ENCODE measurements at places on chromosomes 5 and 9.
A peak's percentile ranks its signal among the peaks of the same experiment; 100 is the strongest.

GRCh38 chr5:111144352-111144930 lies 52.3 kb downstream of the WDR36 start:
- DNase-seq: no peak

DNA sequence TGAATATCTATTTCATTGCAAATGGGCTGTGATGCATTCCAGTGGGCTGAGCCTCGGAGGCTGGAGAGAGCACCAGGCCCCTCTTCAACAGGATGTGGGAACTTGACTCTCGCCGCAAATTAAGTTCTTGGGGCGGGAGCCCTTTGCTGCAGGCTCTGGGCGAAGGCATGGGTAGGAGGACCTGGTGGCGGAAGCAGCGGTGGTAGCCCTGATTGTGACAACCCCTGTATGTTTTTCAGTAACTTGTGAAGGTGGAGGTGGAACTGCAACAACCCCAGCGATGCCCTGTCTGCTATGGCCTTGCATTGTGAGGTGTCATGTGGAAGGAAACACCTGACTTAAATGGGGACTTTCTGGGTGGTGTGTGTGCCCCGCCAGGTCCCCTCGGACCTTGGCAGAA lies 9.4 kb downstream of the FYB1 start:
- DNase-seq: no peak

GRCh38 chr9:92180002-92180400 lies 64.8 kb upstream of the SPTLC1 start:
- no peak for DNase-seq

DNA sequence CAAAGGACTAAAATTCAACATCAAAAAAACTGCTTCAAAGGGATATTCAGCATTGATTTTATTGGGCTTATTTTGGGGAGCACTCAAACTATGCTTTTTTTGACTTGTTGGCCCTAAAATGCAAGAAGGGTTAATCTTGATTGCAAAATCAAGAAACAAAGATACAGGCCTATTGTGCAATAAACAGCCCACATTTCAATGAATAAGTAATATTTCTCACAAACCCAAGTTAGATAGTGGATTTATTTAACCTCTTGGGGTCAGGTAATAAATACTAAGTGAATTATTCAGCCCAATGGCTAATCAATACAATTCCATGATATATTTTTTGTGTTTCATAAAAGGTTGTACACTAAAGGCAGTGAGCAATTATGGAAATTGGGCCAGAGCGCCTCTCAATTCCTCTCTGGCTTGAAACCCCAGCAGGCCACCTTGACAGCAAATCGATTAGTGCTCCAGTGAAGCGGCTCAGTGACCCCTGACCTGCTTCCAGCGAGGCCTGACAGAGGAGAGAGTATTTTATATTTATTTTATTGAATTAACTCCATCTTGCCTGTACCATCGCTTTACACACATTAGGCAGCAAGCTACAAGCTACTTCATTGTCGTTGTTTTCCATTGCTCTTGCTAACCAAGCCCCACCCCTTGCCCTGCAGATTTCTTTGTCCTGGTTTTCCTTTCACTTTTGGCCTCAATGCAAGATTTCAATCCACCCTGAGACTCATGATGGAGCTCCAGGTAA lies 65.5 kb downstream of the EBF1 start:
- DNase-seq: no peak

- no peak for DNase-seq
These were observed 7.0 kb downstream of the UNC5A start for GRCh38 chr5:176817369-176817840.

GRCh38 chr5:101687349-101687985 lies 608.6 kb downstream of the SLCO4C1 start:
- DNase-seq: no peak

DNA sequence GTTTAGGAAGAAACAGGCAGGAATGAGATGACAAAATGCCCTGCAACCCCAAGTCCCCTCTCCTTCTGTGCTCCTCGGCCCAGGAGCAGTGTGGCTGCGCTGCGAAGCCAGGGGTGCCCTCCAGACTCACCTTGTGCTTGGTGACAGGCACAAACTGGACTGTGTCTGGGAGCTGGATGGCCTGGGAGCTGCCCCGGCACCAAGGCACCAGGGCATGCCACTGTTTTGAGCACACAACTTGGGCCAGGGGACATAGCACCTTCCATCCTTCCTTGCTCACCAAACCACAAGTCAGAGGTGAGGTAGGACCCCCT lies 51.1 kb downstream of the PRRT1B start:
- no peak for DNase-seq

- no peak for DNase-seq
These were observed 428 bp downstream of the C5orf52 start for GRCh38 chr5:157671592-157672330.

DNA sequence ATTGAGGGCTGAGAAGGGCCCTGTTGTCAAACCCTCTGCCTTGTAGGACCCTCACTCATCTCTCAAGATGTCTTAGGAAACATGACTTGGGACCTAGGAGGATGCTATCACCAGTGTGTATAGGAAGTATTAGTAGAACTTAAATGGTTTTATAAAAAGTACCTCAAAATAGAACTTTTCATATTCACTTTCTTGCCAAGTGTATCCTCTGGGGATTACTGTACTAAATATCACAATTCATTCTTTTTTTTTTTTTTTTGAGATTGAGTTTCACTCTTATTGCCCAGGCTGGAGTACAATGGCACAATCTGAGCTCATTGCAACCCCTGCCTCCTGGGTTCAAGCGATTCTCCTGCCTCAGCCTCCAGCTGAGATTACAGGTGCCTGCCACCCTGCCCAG lies 56.2 kb downstream of the ARHGEF28 start:
- no peak for DNase-seq

DNA sequence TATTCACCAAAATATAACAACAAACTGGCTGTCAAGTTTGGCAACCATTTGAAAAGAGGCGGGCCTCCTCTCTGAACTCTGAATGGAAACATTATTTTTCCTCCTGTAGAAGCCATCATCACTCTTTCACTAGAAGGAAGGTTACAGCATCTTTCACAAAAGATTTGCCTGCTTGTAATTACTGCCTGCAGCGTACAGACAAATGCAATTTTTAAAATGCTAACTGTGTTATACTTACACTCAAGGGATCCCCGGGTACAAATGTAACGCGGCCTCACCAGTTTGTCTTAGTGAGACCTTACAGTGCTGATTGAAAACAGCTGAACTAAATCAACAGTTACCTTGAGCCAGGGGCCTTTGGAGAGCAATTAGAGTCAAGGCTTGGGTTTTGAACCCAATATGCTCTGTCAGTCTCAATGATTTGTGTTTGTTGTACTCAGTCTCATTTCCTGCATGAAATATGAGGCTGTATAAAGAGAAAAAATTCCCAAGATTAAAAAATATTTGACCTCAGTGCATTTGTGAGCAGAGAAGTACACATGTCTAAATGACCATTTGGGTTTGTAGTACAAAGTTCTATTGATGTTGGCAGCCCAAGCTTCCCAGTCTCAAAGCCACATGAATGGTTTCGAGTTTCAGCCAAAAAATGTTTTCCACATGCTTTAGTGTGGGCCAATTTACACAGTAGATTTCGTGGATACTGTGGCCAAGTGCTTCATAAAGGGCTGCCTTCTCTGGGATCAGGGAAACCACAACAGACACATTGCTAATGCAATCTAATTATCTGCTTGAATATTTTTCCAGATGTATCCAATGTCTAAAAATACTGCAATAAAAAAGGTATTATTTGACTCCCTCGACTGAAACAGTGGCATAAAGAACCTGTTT lies 500.0 kb downstream of the SPATA31D1 start:
- DNase-seq: peak; percentile 89

All from fibroblast of the conjunctiva (primary cell).